B cell (primary cell): ENCODE measurements at places on chromosomes 1 and 21. TPM values are rescaled to one million over a fixed set of nuclear protein-coding genes. Genes with fewer than 3 reads are reported as not detected.

- H3K27me3 ChIP-seq, result no peaks in the 10 kb centered on the region
- H3K36me3 ChIP-seq, result no peaks in the 10 kb centered on the region
- H3K4me3 ChIP-seq, result no peak overlapping the region
- no peak for DNase-seq
Observed at GRCh38 chr21:26795866-26796329, 49.3 kb downstream of the ADAMTS1 start.

ADAMTSL4 gene
- total RNA-seq, result 0.34 TPM in 1 of 2 replicates, not detected in the other

DNA sequence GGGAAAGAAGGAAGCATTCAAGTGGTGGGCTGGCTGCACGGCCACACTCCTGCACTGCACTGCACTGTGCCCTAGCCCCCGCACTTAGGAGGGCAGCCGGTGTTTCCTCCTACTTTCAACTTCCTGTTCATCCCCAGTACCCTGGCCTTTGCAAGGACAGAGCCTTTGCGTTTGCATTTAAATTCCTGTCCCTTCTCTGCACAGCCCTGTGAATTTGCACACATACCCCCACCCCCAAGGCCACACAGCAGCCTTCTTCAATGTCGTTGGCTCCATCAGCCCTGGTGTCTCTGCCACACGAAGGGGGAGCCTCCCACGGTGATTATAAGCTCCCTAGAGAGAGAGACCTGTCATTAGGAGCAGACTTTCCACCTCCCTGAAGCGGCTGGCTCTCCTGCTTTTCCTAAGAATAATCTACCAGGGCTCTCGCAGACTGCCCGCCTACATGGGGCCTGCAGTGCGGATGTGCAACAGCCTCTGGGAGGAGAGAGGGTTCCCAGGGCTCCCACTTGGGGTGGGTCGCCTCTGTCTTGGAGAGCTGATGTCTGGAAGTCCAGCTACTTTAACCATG is 13.2 kb upstream of the SLC45A3 start:
- no peaks in the 10 kb centered on the region for H3K27me3 ChIP-seq
- no peak overlapping the region for H3K27ac ChIP-seq
- no peaks in the 10 kb centered on the region for H3K36me3 ChIP-seq
- no peak for DNase-seq

DNA sequence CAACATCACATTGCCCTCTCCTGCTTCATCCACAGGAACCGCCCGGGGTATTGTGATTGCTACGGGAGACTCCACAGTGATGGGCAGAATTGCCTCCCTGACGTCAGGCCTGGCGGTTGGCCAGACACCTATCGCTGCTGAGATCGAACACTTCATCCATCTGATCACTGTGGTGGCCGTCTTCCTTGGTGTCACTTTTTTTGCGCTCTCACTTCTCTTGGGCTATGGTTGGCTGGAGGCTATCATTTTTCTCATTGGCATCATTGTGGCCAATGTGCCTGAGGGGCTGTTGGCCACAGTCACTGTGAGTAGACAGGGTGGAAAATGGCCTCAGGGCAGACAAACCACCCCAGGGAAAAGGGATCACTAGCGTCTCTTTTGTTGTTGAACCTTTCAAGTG is 12.7 kb downstream of the ATP1A4 start:
- H3K4me3 ChIP-seq, result no peak overlapping the region
- H3K27me3 ChIP-seq, result no peaks in the 10 kb centered on the region
- H3K27ac ChIP-seq, result no peak overlapping the region
- no peaks in the 10 kb centered on the region for H3K4me1 ChIP-seq

- H3K4me1 ChIP-seq, result no peaks in the 10 kb centered on the region
- H3K27me3 ChIP-seq, result no peaks in the 10 kb centered on the region
- no peak for DNase-seq
Observed at GRCh38 chr1:101420406-101420805, 183.6 kb downstream of the S1PR1 start.

DNA sequence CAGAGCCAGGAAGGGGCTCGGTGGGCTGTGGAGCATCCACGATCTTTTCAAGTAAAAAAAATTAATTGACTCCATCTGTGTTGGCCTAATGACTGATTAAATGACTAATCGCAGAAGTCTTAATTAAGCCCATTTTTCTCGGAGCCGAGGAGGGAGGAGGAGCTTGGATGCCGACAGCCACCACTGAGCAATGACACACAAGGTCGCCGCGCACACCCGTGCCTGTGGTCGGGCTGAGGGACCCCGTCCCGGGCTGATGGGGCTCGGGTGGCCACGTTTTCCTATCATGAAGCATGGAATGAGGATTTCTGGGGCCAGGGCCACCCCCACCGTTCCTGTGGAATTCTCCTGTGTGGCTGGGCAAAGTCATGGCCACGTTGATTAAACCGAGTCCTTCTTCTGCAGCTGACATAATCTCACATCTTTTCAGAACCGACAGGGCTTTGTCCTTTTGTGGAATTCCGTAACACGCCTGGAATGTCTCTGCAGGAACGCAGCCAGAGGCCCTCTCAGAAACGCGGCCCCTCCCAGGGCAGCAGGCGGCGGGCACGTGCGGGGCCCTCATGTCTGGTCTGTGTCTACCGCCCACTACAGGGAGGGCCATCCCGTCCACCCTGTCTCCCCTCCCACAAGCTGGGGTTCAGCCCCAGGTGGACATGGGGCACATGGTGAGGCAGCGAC is 60.7 kb downstream of the MORN1 start:
- no peaks in the 10 kb centered on the region for H3K4me1 ChIP-seq
- no peak overlapping the region for H3K27ac ChIP-seq
- H3K27me3 ChIP-seq, result no peaks in the 10 kb centered on the region
- no peaks in the 10 kb centered on the region for H3K36me3 ChIP-seq
- no peak overlapping the region for H3K4me3 ChIP-seq
- no peak for DNase-seq

RAD54L gene
- 1.1 and 1.9 TPM in 2 replicates for total RNA-seq

DNA sequence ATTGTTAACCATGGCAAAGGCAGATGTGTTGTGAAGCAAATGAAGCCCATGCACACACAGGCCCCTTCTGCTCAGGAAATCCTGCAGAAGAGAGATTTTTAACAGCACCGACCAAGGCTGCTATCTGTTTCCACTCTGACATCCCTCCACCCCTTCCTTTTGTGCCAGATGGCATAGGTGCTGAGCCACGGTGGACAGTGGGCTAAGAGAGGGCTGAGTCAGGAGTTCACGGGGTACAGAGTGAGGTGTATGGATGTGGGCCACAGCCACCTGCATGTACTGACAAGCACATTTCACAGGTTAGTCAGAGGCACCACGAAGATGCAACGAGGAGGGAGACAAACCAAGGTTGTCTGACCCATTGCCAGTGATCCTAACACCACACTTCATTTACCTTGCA is 9.5 kb downstream of the RSPH1 start:
- no peak overlapping the region for H3K27ac ChIP-seq
- no peaks in the 10 kb centered on the region for H3K4me1 ChIP-seq
- H3K4me3 ChIP-seq, result no peak overlapping the region
- DNase-seq, result no peak

DNA sequence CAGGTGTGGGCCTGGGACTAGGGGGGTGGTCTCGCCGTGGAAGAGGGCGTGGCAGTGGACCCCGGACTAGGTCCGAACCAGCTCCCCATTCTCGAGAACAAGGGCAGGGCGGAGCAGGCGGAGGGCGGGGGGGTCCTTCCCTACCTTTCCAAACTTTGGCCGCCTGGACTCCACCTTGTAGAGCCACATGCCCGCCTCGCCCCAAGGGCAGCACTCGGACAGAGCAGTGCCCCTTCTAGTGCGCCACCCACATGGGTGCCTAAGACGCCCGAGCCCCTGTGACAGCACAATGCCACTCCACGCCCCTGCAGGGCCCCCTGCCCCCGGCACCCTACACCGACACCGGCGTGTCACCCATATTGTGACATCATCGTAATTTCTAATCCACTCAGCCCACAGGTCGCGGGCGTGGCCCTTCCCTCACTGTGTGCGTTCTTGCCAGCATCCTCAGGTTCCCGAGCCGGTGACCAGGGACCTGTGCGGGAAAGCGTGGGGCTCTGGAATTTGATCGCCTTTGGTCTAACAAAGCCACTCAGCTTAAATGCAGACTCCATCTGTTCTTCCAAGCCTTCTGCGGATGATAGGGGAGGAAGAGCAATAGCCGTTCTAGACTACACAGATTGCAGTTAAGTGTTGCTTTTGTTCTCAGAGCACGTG is 553 bp upstream of the STMN1 start:
- H3K27me3 ChIP-seq, result no peaks in the 10 kb centered on the region
- no peak overlapping the region for H3K27ac ChIP-seq
- H3K4me1 ChIP-seq, result peaks cover 22% of the 10 kb centered on the region
- H3K36me3 ChIP-seq, result peaks cover 3% of the 10 kb centered on the region

- H3K4me1 ChIP-seq, result no peaks in the 10 kb centered on the region
- H3K4me3 ChIP-seq, result no peak overlapping the region
- no peak for DNase-seq
- H3K36me3 ChIP-seq, result no peaks in the 10 kb centered on the region
- no peak overlapping the region for H3K27ac ChIP-seq
- H3K27me3 ChIP-seq, result no peaks in the 10 kb centered on the region
Observed at GRCh38 chr21:16074950-16075489, 345.2 kb downstream of the USP25 start.

DNA sequence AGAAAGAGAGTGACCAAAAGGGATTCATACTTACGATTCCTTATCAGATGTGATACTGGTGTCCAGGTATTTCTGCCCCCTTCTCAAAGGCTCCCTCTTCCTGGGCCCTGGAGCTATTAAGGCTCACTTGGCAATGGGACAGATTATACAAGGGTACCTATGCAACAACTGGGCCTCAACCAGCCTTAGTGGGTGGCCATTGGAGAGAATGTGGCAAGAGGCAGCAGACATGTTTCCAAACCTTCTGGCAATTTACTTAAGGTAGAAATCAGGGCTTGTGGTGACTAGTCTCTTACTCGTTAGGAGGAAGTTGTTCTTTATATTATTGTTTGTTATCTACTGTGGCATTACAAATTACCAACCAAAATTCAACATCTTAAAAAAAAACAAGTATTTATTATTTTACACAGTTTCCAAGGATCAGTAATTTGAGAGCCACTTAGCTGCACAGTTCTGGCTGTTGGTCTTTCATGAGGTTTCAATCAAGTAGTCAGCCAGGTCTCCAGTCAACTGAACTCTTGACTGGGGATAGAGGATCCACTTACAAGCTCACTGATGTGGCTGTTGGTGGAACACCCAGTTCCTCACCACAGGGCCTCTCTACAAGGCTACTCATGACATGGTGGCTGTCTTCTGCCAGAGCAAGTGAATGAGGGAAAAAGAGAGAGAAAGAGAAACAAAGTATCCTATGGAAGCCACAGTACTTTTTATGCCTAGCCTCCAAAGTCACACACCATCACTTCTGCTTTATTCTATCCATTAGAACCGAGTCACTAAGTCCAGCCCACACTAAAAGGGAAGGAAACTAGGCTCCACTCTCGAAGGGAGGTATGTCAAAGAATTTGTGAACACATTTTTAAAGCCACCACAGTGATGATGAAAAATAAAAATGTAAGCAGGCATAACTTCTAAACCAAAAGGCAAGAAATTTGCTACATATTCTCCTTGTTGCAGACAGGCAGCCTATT is 10.7 kb downstream of the ZNF648 start:
- no peak overlapping the region for H3K4me3 ChIP-seq
- no peak overlapping the region for H3K27ac ChIP-seq
- no peaks in the 10 kb centered on the region for H3K36me3 ChIP-seq
- H3K27me3 ChIP-seq, result no peaks in the 10 kb centered on the region

SPRR2G gene
- total RNA-seq, result not detected in 2 replicates

DNA sequence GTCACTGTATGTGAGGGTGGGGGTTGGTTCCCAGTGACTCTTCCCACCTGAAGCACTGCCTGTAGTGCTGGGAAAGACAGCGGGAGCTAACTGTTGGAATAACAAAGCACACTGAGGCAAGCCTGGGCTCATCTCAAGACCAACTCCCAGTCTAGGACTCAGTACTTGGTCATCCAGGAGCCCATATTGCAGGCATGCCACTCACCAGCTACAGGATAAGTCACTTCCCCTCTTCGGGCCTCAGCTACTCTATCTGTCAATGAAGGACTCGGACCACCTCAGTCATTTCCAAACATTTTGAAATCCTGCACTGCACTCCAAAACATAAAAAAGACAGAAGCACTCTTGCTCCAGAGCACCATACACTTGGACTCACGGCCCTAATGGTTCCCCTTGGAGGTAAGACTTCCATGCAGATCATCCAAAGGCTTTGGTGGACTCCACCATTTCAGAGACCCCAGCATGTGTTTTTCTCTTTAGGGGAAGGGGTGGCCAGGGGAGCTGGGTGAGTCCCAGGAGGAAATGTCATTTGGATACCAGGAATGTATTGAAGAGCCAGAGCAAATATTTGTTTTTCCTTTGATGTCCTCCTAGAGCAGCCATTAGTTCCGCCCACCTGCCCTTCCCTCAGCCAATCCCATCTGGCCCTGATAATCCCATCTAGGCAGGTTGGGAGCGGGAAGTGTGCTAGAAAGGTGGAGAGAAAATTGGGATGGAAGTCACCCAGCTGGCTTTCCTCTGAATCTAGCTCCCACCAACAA is 3.1 kb downstream of the NUAK2 start:
- H3K36me3 ChIP-seq, result peaks cover 34% of the 10 kb centered on the region
- H3K27me3 ChIP-seq, result no peaks in the 10 kb centered on the region
- H3K4me3 ChIP-seq, result peak overlapping the region; percentile 65

DNA sequence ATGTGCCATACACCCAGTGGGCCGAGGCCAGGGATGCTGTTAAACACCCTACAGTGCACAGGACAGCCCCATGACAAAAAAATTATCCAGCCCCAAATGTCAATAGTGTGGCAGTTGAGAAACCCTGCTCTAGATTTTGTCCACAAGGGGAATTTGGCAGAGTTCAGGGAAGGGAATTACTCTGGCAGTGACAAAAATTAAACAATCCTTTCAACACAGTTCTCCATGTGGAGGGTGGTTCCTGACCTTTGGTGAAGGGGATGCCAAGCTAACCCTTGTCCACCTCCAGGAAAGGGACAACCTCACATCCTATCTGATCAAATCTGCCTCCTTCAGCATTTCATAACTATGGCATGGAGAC is 28.4 kb upstream of the CD84 start:
- H3K27me3 ChIP-seq, result no peaks in the 10 kb centered on the region
- peak overlapping the region; percentile 29 for H3K27ac ChIP-seq
- no peaks in the 10 kb centered on the region for H3K36me3 ChIP-seq
- peaks cover 28% of the 10 kb centered on the region for H3K4me1 ChIP-seq

GRCh38 chr1:166813508-166814223 is 25.6 kb upstream of the POGK start:
- no peaks in the 10 kb centered on the region for H3K4me1 ChIP-seq
- H3K27ac ChIP-seq, result no peak overlapping the region
- H3K36me3 ChIP-seq, result no peaks in the 10 kb centered on the region
- peaks cover 2% of the 10 kb centered on the region for H3K27me3 ChIP-seq
- H3K4me3 ChIP-seq, result no peak overlapping the region
- no peak for DNase-seq

GIPC2 gene
- not detected in 2 replicates for total RNA-seq
